ENCODE measurements at places on chromosomes 12 and 14. TPM values are rescaled to one million over a fixed set of nuclear protein-coding genes. Genes with fewer than 3 reads are reported as not detected.

DNA sequence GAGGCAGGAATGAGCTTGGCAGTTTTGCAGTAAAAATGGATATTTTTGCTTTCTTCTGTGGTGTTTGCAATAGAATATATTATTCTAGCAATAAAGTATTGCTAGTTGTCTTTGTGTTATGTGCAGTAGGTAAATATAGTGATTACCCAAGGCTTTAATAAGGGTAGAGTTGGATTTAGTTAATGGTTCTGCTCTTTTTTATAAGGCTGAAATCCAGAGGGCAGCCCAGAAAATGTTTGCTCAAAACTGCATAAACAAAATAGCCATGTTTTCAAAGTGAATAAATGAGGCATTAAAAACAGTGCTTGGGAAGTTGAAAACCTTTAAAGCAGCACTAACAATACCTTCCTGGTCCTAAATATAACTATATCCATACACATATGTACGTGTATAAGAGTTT lies 162.4 kb downstream of the SLC5A8 start:
- no peak for DNase-seq
- no peaks in the 10 kb centered on the region for H3K27me3 ChIP-seq
- no peak overlapping the region for H3K27ac ChIP-seq
- no peak overlapping the region for H3K4me3 ChIP-seq
- peaks cover 22% of the 10 kb centered on the region for H3K4me1 ChIP-seq
- H3K36me3 ChIP-seq = no peaks in the 10 kb centered on the region

DNA sequence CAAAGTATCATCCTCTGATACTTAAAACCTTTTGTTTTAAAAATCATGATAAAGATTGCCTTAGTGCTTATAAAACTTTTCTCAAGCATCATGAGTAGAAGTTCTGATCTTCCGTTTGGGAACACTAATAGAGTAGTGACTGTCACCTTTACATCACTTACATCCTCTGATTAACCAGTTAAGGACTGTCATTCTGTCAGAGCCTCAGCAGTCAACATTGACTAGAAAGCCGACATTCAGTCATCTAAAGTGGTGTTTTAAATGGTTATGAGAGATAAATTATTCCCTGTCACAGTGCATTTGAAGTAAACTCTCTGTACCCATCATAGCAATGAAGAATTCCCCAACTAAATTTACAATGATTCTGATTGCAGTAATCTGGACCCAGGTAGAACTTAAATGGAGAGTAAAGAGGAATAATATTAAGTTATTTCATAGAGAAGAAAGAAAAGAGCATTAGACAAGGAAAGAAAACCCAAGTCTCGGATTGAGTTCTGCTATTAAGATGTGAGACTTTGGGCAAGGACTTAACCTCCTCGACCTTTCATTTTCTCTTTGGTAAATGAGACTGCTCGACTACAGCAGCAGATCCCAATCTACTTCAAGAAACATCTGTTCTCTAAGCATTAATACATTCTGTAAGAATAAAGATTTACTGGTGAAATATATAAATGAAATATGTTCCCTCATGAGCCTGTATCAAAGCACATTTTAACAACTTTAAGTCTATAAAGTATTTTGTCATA lies 563.9 kb upstream of the LMO3 start:
- no peak for DNase-seq
- no peak overlapping the region for H3K4me3 ChIP-seq
- no peak overlapping the region for H3K27ac ChIP-seq
- no peaks in the 10 kb centered on the region for H3K27me3 ChIP-seq

- DNase-seq = no peak
- H3K27ac ChIP-seq = no peak overlapping the region
- H3K4me3 ChIP-seq = no peak overlapping the region
- H3K4me1 ChIP-seq = peaks cover 20% of the 10 kb centered on the region
- no peaks in the 10 kb centered on the region for H3K36me3 ChIP-seq
Observed at GRCh38 chr14:58801086-58801485, 163.3 kb downstream of the DACT1 start.

DNA sequence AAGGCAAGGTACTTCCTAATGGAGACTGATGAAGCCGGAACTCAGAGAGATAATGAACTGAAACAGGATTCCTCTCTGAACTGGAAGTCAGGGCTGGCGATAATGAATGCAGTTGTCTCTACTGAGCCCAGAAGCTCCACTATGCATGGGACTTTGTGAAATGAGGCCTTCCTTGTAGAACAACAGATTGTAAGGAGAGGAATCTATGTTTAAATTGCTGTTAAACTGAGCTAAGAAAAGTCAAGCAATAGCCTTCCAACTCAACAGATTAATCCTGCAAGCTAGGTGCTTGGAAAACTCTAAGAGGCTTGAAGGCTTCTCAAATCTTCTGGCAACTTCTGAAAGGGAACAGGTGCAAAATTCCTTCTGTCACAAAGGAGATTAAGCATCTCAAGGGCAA lies 119.5 kb upstream of the ARHGAP5 start:
- H3K27me3 ChIP-seq = no peaks in the 10 kb centered on the region
- no peak for DNase-seq
- H3K4me3 ChIP-seq = no peak overlapping the region
- peaks cover 2% of the 10 kb centered on the region for H3K4me1 ChIP-seq

DNA sequence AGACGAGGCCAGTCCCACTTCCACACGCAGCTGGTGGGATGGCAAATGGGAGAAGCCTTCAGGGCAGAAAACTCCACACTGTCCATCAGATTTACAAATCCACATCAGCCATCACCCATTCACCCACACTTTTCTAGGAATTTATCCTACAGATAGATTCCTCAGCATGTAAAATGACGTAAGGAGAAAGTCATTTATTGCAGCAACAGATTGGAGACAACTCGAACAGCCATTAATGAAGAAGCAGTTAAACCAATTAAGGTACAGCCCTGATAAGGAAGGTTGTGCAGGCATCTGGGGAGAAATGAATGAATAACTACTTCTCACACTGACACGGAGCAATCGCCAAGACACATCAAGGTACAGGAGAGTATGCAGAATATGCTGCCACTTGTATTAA lies 26.2 kb downstream of the PRKAB1 start:
- no peaks in the 10 kb centered on the region for H3K36me3 ChIP-seq
- H3K27me3 ChIP-seq = no peaks in the 10 kb centered on the region
- H3K4me3 ChIP-seq = no peak overlapping the region
- no peaks in the 10 kb centered on the region for H3K4me1 ChIP-seq

- H3K27ac ChIP-seq = no peak overlapping the region
- H3K4me1 ChIP-seq = peaks cover 2% of the 10 kb centered on the region
- DNase-seq = no peak
- H3K27me3 ChIP-seq = peaks cover 49% of the 10 kb centered on the region
Observed at GRCh38 chr14:22715890-22716289, 50.6 kb upstream of the OXA1L start.

GRCh38 chr12:6936636-6937480 lies 6.8 kb upstream of the RNU7-1 start:
- H3K27ac ChIP-seq = peak overlapping the region; percentile 82
- peak overlapping the region; percentile 78 for H3K4me3 ChIP-seq
- no peak for DNase-seq
- peaks cover 46% of the 10 kb centered on the region for H3K4me1 ChIP-seq
- peaks cover 32% of the 10 kb centered on the region for H3K36me3 ChIP-seq

DNA sequence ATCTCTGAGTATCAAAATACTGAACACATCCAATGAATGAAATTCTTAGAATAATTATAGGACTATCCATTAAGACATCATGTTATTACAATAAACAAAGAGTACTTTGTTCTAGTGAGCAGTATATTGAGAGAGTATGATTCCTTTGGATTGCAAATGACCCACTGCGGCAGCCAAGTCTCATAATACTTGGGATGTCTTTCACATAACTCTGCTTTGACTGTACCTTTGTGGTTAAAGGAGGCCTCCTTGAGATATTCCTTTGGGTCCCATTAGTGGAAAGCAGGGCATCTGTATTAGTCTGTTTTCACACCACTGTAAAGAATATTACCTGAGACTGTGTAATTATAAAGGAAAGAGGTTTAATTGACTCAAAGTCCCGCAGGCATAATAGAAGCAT lies 593.8 kb downstream of the TRHDE start:
- no peaks in the 10 kb centered on the region for H3K4me1 ChIP-seq
- no peak overlapping the region for H3K4me3 ChIP-seq
- no peak for DNase-seq

- no peaks in the 10 kb centered on the region for H3K27me3 ChIP-seq
- H3K27ac ChIP-seq = no peak overlapping the region
- no peaks in the 10 kb centered on the region for H3K4me1 ChIP-seq
- no peak for DNase-seq
Observed at GRCh38 chr12:107594995-107595394, 90.6 kb upstream of the PWP1 start.

- H3K27me3 ChIP-seq = no peaks in the 10 kb centered on the region
- H3K36me3 ChIP-seq = no peaks in the 10 kb centered on the region
- no peak overlapping the region for H3K27ac ChIP-seq
- H3K4me3 ChIP-seq = no peak overlapping the region
- DNase-seq = no peak
Observed at GRCh38 chr14:91396013-91396660, 21.5 kb downstream of the CCDC88C start.

GRCh38 chr12:27572486-27573255 lies 48.7 kb downstream of the PPFIBP1 start:
- H3K36me3 ChIP-seq = peaks cover 5% of the 10 kb centered on the region
- peaks cover 59% of the 10 kb centered on the region for H3K4me1 ChIP-seq
- peak overlapping the region; percentile 94 for H3K27ac ChIP-seq

GRCh38 chr12:128009108-128009507 lies 257.9 kb upstream of the TMEM132C start:
- H3K36me3 ChIP-seq = no peaks in the 10 kb centered on the region
- H3K4me1 ChIP-seq = peaks cover 17% of the 10 kb centered on the region
- no peak overlapping the region for H3K4me3 ChIP-seq
- no peak overlapping the region for H3K27ac ChIP-seq

DNA sequence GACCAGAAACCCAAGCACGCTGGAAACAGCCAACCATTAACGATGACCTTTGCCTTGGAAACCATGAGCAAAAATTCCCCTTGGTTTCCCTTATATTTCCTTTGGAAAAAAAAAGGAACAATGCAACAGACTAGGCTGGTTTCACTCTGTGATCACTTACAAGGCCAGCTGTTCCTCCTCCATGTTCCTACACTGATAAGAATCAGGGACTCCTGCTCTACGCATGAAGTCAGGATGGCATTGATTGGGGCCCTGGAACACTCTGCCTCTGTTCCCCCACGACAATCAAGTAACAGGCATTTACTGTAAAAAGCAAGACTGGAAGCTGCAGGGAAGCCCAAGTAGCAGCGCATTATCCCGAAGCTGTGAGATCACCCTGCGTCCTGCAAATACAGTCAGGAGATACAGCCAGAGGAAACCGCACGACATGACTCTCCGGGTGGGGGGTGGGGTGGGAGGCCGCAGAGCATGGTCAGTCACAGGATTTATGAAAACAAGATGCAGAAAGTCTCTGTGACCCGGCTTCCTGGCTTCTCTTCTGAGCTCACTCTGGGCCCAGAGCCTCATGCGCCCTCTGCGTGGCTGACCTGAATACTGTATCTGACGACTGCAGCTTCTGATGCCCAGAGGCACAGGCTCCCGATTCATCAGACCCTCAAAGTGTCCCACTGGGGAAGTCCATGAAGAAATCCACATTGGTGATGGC lies 31.1 kb downstream of the SSH1 start:
- H3K4me3 ChIP-seq = peak overlapping the region; percentile 54
- no peak for DNase-seq
- peaks cover 28% of the 10 kb centered on the region for H3K36me3 ChIP-seq
- peaks cover 92% of the 10 kb centered on the region for H3K4me1 ChIP-seq
- H3K27me3 ChIP-seq = no peaks in the 10 kb centered on the region
- H3K27ac ChIP-seq = peak overlapping the region; percentile 99

DNA sequence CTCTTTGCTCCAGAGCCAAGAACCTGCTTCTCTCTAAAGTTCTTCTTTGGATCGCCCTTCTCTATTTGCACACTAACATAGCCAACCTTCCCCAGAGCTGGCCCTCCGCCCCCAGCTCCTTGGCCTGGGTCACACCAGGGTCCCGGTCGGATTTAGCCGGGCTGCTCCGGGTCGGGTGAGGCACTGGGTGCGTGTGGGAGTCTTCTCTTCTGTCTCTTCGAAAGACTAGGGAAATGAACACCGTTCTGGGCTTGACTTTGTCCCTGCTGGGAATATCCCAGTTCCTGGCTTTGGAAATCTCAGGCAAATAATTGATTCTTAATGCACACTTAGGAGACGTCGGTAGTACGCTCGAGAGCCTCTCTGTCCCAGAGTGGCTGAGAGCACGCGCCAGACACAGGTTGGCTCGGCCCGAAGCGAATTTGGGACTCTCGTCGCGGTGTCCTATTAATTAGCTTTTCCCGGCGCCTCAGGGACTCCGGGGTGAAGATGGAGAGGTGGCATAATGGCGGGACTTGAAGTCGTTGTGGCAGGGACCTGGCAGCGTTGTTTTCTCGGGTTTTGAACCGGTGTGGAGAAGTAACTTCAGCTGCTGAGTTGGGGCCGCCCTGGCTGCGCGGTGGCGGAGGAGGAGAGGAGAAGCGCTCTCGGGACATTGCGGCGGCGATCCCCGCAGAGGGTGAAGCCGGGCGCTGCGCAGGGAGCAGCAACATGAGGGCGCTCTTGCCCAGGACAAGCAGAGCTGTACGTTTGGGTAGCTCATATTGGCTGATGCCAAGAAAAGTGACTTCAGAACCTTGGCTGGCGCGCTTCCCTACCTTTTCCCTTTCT lies 7.5 kb downstream of the FOXG1 start:
- H3K36me3 ChIP-seq = no peaks in the 10 kb centered on the region
- H3K27ac ChIP-seq = no peak overlapping the region
- no peak for DNase-seq
- H3K27me3 ChIP-seq = peaks cover 91% of the 10 kb centered on the region

DNA sequence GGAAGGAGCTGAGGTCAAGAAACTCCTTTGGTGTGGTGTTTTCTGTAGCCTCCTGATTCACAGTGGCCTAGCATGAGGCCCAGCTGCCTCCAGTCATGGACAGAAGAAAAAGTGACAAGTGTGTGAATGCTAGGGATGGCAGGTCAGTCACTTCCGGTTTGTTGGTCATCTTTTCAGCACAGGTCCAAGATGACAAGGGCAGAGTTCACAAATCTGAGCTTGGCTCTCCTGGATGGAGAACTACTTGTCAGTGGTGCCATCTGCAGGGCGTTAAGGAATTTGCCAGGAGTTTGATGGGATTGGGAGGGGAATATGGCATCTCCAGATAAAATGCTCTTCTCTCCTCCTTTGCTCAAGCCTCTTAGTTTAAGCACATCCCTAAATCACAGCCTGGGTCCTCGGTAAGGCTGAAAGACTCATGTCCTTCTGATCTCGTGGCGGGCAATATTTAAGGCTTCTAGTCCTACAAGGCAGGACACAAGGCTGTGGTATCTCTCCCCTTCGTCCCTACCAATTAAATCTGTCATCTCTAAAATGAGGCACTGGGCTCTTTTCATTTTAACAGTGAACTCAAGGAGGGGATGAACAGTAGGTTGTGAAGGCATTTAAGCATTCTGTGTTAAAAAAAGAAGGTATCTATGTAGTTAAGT lies 10.0 kb downstream of the TUBA1B start:
- DNase-seq = no peak
- no peak overlapping the region for H3K4me3 ChIP-seq
- H3K36me3 ChIP-seq = no peaks in the 10 kb centered on the region

GRCh38 chr14:101726954-101727302 lies 34.6 kb upstream of the PPP2R5C start:
- H3K27ac ChIP-seq = no peak overlapping the region
- no peaks in the 10 kb centered on the region for H3K36me3 ChIP-seq
- peak; percentile 66 for DNase-seq

MSI1 gene
- 1.0 TPM for total RNA-seq

SDSL gene
- total RNA-seq = 6.2 TPM

TAS2R31 gene
- 4.9 TPM for total RNA-seq

OR10G2 gene
- not detected for total RNA-seq

ZFHX2 gene
- 5.7 TPM for total RNA-seq

RNASE3 gene
- not detected for total RNA-seq

KLHL33 gene
- total RNA-seq = 0.05 TPM

BRF1 gene
- 41.7 TPM for total RNA-seq

HOXC6 gene
- total RNA-seq = not detected

GZMH gene
- total RNA-seq = not detected

GALNT16 gene
- total RNA-seq = 3.1 TPM

All from osteocyte (in vitro differentiated cells).